GM12892 (cell line): ENCODE measurements at places on chromosomes 6 and 20.

GRCh38 chr20:40956542-40957264 lies 71.9 kb upstream of the TOP1 start:
- no peak for DNase-seq

DNA sequence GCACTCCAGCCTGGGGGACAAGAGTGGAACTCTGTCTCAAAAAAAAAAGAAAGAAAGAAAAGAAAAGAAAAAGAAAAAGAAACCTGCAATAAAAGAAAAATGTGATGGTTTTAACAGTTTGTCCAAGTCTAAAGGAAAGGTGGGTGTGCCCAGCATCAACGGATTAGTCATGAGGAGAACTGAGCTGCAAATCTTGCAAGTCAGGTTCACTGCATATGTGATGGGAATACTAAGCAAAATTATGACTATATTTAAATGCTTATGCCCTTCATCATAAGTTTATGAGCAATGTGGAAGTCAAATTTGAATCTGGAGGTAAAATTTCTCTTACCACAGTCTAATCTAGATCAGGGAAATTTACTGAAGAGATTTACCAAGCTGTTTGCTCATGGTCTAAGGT lies 13.1 kb upstream of the CDK19 start:
- DNase-seq = no peak

DNA sequence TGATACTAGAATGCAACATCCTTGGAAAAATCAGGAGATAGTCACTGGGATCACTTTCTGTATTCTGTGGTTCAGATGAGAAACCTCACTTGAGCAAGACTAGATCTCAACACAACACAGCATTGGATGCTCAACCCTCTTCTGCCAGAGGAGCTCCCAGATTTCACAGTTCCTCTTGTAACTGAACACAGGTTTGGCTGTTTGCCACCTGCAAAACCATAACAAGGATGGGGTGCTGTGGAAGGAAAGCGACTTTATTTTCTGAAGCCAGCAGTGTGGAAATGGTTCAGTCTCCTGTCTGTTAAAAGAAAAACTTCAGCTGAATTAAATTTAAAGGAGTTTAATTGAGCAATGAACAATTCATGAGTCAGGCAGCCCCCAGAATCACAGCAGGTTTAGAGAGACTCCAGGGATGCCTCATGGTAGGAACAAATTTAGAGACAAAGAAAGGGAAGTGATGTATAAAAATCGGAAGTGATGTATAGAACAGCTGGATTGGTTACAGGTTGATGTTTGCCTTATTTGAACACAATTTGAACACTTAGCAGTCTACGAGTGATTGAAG lies 149.9 kb upstream of the UST start:
- no peak for DNase-seq

DNA sequence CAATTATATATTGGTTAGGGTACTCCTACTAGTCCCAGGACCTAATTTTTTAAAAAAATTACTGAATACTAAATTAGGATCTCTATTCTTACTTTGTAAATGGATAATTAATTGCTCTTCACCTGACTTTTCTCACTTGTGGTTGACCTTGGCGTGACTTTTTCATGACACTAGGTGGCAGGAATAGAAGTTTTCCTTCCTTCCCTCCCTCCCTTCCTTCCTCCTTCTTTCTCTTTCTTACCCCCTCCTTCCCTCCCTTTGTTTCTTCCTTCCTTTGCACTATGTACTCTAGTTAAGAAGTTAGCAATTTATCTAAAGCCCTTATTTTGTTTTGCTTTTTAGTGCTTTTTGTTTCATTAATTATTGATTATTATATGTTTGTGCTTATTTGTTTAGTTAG lies 20.4 kb upstream of the HBS1L start:
- no peak for DNase-seq

DNA sequence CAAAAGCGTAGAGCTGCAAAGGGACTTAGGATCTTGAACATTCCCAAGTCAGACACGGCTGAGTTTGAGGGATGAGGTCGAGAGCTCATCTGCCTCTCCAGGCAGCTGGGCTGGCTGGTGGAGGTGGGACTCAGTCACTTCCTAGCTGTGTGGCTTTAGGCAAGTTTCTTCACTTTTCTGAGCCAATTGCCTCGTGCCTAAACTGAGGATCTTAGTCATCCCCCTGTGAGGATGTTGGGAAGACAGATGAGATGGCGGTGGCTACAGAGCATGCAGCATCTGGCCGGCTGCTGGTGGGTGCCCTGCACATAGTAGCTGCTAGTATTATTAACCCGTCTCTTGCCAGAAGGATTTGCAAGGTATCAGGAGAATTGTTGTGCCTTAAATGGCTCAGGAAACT lies 27.5 kb downstream of the TFAP2C start:
- DNase-seq = no peak
